ENCODE measurements at places on chromosomes 4 and X.

DNA sequence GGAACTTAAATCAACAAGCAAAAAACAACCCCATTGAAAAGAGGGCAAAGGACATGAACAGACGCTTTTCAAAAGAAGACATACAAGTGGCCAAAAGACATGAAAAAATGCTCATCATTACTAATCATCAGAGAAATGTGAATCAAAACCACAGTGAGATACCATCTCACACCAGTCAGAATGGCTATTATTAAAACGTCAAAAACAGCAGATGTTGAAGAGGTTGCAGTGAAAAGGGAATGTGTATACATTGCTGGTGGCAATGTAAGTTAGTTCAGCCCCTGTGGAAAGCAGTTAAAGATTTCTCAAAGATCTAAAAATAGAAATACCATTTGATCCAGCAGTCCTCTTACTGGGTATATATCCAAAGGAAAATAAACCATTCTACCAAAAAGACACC is 22.6 kb downstream of the RTL9 start:
- no peak for DNase-seq

GRCh38 chr4:138301536-138301935 is 59.4 kb upstream of the SLC7A11 start:
- no peak for DNase-seq

- DNase-seq = no peak
Measured at GRCh38 chr4:181291615-181292014, 951.6 kb upstream of the TENM3 start.

DNA sequence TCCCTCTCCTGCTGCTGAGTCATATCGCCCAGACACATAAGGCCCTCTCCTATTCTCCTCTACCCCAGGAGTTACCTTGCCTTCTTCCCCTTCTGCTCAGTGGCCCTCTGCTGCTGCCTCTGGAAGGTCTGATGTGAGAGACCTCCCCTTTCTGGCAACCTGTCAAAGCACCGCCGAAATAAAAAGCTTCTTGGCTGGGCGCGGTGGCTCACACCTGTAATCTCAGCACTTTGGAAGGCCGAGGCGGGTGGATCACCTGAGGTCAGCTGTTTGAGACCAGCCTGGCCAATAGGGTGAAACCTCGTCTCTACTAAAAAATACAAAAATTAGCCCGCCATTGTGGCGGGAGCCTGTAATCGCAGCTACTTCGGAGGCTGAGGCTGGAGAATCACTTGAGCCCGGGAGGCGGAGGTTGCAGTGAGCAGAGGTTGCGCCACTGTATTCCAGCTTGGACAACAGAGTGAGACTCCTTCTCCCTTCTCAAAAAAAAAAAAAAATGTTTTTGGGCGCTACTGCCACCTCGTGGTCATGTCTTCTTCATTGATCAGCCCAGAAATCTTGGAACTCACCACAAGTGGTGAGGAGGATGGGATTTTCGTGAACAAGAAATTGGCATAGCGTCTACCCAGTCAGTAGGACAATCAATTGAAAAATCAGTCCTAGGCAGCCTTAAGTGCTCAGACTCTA is 8.6 kb upstream of the ZXDA start:
- peak; percentile 7 for DNase-seq

GRCh38 chrX:93874554-93874953 is 200.5 kb downstream of the FAM133A start:
- no peak for DNase-seq

- peak; percentile 19 for DNase-seq
Measured at GRCh38 chrX:105865709-105866108, 43.4 kb downstream of the NRK start.

- DNase-seq = no peak
Measured at GRCh38 chrX:31331928-31332327, 260.1 kb upstream of the FTHL17 start.

- peak; percentile 41 for DNase-seq
Measured at GRCh38 chrX:276581-277201, 4.5 kb upstream of the PLCXD1 start.

DNA sequence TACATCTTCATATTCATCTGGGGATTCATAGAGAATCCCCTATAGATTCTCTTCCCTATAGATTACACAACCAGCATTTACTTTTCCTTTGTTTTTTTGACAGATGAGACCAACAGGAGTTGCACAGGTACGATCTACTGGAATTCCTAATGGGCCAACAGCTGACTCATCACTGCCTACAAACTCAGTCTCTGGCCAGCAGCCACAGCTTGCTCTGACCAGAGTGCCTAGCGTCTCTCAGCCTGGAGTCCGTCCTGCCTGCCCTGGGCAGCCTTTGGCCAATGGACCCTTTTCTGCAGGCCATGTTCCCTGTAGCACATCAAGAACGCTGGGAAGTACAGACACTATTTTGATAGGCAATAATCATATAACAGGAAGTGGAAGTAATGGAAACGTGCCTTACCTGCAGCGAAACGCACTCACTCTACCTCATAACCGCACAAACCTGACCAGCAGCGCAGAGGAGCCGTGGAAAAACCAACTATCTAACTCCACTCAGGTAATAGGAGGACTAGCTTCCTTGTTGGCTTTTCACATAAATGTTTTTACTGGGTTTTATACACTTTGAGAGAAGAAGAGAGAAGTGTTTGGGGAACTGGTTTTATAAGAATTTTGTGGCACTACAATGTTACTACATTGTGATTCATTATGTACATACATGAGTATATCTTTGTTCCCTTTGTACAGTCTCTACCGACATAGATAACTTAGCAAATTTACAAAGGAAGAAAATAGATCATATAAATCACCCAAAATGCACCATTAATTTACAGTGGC is 137.2 kb downstream of the DIPK2B start:
- no peak for DNase-seq

- no peak for DNase-seq
Measured at GRCh38 chrX:150842198-150842685, 56.2 kb downstream of the CD99L2 start.

- no peak for DNase-seq
Measured at GRCh38 chr4:12724510-12724909, 759.6 kb downstream of the RAB28 start.

DNA sequence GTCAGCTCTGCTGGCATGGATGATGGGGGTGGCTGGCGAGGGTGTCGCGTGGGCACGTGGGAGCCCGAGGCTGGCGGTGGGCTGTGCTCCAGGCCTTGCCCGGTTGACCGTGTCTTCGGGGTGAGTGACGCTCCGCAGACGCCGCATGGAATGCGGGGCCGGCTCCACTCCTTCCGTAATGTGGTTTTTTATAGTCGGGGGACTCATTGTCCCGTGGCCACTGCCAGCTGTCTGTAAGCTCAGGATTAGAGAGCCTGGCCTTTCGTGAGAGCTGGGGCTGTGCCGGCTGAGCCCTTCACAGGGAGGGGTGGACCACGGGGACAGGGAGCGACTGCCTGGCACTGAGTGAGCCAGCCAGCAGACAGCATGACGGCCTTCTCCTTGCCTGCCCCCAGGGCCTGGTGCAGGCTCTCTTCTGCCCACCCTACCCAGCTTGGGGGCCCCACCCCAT is 20.4 kb downstream of the DOK7 start:
- DNase-seq = peak; percentile 16

GRCh38 chrX:13754765-13755164 is 20.2 kb downstream of the OFD1 start:
- DNase-seq = no peak

DNA sequence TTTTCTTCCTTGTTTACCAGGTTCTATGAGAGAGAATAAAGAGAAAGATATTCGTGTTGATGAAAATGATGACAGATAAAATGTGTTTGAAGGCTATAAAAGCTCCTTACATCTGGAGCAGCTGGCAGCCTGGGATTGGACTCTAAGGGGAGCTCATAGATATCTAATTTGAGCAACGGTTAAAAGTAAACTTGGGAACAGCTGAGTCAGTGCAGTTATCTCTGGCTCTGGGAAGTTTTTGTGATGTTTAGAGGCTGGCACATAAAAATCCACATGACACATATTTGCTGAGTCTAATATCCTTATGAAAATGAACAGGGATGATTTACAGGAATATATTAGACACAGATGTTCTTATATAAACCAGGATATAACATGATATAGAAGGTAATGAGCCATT is 331.8 kb upstream of the TENM3 start:
- DNase-seq = no peak

DNA sequence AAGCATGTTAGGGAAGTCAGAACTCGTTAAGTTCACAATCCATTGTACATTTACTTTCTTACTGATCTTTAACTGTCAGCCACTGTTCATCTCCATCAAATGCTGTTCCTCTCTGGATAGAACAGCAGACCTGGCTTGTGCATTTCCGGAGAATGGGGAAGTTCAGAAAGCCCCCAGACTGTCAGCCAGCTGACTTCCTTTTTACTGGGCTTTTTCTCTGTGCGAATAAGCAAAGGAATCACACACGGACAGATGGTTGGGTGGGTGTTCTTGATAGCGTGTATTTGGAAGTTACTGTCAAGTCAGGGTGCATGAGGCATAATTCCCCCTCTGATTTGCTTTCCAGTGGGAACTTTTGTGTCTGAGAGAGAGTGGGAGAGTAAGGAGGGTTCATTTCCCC is 56.8 kb downstream of the TSPAN7 start:
- DNase-seq = no peak

DNA sequence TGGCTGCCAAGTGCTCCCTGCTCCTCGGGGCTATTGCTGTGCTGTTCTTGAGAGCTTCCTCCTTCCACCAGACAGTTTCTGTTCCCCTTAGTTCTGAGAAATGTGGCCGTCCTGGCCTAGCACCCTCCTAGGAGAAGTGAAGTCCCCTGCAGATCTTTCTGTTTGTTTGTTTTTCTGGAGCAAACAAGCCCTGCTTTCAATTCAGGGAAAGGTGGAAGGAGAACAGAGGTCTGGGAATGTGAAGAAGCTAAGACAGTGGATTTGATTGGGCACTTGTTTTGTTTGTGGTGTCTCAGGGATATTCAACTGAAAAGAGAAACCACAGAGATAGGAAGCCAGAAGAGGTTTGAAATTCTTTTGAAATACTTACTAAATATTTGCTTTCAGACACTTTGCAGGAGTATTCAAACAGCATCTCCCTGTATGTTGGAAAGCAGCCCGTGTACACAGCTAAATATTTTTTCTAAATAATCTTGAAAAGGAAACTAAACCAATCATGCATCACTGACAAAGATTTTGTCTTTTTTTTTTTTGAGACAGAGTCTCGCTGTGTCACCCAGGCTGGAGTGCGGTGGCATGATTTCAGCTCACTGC is 36.5 kb upstream of the PPM1K start:
- DNase-seq = no peak

GRCh38 chr4:6595897-6596537 is 21.0 kb downstream of the MAN2B2 start:
- no peak for DNase-seq

DNA sequence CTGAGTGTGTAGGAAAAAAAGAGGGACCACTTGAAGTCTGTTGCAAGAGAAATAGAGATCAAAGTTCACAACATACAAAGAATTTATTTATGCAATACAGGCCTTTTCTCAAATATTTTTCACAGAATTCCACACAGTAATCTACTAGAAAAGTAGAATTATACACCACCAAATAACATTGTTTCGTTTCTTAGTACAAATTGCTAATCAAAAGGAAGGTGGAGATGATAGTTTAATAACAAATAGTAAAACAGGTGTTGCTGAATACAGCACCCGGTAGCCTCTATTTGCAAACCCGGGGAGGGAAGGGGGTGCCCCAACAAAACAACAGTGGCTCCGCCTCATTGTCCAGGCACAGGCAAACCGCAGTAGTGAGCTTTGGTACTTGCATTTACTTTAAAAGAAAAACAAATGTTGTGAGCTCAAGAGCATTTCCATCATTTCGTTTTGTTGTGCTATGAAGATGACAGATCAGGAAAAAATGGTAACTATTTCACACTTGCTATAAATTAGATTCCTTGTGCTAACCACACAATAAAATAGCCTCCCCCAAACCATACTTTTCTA is 186.4 kb downstream of the DCLK2 start:
- DNase-seq = no peak

DNA sequence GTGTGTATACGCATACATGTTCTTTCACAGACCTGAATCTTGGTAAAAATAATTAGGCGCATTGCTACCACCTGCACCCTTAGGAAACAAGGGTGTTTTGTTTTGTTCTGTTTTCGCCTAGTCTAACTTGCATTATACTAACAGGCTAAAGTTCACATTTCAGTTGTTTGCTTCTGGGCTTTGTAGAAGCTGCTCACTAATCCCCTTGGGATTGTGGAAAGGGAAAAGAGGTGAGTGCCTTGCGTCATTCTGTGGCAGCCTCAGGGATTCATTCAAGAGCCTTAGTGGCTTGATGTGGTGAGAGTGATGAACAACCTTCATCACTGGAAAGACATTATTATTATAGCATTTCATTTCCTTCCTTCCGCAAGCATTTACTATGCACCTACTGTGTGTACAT is 331.1 kb downstream of the ADGRL3 start:
- no peak for DNase-seq

GRCh38 chr4:171846232-171846631 is 33.0 kb downstream of the GALNTL6 start:
- no peak for DNase-seq

DNA sequence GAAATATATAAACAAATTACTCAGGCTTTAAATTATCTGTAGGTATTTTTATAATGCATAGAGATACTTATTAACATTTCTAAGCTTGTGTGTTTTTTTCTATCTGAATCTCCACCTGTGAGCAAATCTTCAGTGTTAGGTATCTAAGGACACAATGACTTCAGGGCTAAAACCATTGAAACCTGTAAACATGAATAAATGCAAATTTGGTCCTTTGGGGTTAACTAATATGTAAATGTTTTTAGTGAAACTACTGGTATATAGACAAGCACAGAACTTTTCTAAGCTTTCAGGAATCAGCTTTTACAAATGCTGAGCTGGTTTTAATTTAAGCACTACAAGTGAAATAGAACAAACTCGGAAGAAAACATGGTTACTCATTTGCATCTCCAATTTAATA is 147.9 kb downstream of the FBXO8 start:
- no peak for DNase-seq

DNA sequence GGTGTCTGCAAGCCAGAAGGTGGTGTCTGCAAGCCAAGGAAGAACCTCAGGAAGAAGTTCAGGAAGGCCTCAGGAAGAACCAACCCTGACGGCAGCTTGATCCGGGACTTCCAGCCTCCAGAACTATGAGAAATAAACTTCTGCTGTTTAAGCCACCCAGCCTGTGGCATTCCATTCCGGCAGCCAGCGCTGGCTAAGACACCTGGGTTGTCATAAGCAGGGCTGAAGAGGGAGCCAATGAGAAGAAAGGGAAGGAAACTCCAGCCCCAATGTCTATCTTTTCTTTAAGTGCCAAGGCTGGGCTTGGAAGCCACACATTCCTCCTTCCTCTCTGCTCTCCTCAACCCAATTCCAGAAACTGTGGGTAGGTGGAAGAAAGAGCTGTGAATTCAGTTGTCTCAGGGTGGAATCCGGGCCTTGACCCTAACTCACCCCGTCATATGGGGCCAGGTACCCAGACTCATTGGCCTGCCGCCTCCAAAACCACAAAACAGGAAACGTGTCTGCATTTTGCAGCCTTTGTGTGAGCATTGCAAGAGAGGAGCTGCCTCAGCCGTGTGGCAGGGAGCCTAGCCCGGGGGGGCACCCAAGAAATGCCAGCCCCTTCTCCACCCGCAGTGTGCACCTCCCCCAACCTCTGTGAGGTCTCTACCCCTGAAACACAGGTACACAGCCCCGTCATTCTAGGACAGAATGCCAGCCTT is 26.8 kb downstream of the CRMP1 start:
- DNase-seq = no peak
